Right forelimb (tissue), 1 donor: ENCODE measurements at places on chromosomes 5 and 9.

DNA sequence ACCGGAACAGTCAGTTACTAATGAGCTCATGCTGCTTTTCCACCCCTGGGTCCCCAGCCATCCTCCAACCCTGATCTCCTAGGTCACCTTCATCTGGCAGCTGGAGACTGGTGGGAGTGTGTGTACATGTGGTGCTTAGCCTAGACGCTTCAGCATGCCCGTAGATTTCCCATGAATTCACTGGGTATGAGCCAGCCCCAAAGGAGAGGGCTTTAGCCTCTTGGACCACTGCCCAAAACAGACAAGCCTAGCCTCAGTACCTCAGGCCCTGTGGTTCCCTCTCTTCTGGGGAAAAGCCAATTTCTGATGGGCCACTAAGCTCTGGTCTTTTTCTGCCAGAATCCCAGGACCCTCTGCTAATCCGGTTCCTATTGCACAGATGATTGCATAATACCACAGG is 48.0 kb upstream of the ASTN2 start:
- peak; percentile 54 for DNase-seq

DNA sequence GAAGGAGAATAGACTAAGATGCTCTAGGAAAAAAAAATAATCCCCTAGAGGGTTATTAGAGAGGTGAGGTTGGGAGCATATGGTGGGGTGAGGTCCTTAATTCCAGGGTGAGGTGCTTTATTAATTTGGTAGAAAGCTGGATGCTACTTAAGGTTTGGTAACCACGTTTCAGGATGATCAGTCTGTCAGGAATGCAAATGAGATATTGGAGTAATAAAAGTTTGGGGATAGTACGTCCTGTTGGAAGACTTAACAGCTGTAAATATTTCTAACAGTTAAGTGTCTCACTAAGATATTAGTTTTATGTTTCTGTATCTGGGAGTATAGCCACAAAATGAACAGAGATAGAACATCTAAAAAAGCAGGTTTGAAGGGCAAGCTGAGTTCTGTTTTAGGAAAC is 578.9 kb downstream of the CETN3 start:
- no peak for DNase-seq

DNA sequence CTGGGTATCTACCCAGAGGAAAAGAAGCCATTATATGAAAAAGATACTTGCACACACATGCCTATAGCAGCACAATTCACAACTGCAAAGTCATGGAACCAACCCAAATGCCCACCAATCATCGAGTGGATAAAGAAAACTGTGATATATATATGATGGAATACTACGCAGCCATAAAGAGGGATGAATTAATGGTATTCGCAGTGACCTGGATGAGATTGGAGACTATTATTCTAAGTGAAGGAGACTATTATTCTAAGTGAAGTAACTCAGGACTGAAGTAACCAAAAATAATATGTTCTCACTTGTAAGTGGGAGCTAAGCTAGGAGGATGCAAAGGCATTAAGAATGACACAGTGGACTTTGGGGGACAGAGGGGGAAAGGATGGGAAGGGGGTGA is 30.0 kb upstream of the GABBR2 start:
- no peak for DNase-seq

DNA sequence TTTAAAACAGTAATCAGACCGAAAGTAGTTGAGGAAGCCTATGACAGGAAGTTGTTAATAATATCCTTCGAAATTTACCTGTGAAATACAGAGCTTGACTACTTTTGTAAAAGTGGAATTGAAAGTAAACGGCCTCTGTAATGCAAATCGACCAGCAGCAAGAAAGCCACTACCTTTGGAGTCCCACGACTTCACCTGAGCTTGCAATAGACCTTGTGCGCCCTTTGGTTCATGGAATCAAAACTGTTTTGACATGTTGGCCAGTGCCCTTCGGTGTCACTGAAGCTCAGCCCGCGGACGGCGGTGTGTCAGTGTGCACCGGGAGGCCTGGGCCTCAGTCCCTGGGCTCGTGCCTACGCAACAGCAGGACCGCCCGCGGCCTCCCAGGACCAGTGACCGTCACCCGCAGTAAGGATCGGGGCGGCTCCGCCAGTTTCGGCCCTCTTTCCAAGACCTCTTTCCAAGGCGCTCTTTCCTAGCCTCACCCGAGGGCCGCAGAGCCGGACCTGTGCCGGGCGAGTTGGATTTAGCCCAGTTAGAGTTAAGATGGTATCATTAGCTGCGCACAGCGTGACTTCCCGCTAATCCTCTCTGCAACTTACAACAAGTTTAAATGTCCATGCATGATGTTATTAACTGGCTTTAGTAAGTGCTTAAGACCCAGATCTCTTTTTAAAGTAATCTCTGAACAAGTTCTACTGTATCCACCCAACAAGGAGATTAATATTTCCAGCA is 223.3 kb downstream of the MEF2C start:
- DNase-seq = no peak

DNA sequence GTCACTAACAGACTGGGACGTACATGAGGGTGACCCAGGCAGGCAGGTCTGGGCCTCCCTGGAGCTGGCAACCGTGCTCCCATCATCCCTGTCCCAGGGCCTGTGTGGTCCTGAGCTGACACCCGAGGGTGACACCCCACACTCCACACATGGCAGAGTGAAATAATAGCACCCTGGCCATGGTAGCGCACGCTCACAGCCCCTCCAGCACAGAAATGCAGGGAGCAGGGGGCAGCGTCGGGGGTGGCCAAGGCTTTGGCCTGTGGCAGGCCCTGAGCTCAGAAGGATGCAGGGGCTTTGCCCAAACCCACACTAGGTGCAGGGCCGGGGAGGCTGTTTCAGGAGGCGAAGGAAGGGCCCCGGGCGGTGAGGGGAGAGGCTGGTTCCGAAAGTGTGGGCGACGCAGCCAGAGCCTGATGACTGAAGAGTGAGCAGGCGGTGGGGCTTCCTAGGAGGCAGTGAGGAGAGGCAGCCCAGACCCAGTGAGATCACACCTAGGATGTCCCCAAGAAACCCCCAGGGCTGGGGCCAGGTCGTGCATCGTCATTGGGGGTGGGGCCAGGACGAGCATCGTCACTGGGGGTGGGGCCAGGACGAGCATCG is 12.9 kb downstream of the OR2V2 start:
- DNase-seq = no peak

GRCh38 chr9:23567516-23568165 is 258.4 kb downstream of the ELAVL2 start:
- no peak for DNase-seq

GRCh38 chr9:3856592-3856991 is 330.8 kb upstream of the RFX3 start:
- DNase-seq = no peak

- DNase-seq = no peak
These were observed 49.4 kb downstream of the TARS1 start for GRCh38 chr5:33490071-33490665.

DNA sequence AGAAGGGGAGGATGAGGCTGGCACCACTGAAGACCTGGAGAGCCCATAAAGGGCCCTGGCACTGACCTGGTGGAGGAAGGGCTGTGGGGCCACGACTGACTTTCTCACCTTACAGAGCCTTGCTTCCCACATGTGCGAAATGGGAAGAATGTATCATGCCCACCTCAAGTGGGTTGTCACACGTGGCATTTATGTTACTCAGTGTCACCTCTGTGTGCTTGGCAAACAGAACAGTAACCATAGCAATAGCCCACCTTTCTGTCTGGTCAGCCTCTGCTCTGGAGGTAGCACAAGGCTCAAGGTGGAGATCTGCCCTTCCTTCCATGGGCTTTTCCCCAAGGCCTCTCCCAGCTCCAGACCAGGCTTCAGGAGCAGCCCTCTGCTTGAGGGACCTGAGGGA is 16.7 kb downstream of the TCF7 start:
- no peak for DNase-seq

DNA sequence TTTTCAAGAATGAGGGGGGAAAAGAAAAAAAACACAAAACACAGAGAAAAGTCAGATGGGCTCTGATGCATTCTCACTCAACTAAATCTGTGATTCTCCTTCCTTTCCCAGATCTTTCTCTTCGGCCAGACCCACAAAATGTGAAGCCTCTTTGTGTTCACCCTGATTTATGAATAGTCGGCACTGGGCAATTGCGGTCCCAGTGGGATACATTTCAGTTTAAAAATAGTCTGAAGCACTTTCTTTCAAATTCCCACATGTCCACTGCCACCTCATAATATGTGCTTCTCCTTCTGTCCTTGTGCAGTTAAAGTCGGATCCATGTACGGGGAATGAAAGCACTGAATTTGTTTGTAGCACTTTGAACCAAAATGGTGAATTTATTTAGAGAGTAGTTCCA is 995.4 kb upstream of the WWC1 start:
- no peak for DNase-seq

DNA sequence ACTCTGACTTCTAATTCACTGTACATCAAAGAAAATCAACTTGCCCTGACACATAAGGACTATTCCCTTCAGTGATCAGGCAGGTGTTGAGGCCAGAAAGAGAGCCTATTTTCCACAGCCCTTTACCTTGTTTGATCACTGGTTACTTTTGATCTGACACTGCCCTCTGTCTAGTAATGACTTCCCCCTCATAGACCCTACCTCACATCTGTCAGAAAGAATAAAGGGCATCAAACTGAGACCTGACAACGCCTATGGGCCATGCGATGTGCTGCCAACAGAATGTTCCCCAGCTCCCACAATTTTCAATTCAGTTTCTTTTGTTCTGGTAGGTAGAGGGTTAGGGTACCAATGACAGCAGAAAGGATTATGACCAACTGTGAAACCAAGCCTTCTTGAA is 47.7 kb downstream of the FBXL17 start:
- DNase-seq = no peak

GRCh38 chr5:59341155-59341554 is 552.4 kb downstream of the PDE4D start:
- no peak for DNase-seq

DNA sequence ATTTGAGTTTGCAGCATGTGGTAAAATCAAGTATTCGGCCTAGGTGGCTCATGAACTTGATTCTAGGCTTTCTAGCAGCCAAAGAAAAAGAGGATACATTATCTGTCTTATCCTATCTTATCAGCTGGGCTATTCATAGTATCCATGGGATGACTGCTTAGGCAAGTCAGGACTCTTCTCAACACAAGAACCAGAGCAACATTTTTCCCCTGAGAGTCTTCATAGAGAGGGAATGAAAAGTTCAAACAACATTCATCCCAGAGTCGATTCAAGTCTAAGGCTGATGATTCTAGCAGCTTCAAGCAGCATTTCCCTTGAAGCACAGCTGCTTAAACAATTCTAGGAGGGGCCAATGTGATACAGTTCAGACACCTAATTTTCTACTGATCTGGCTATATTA is 3.0 kb downstream of the S100Z start:
- DNase-seq = no peak

DNA sequence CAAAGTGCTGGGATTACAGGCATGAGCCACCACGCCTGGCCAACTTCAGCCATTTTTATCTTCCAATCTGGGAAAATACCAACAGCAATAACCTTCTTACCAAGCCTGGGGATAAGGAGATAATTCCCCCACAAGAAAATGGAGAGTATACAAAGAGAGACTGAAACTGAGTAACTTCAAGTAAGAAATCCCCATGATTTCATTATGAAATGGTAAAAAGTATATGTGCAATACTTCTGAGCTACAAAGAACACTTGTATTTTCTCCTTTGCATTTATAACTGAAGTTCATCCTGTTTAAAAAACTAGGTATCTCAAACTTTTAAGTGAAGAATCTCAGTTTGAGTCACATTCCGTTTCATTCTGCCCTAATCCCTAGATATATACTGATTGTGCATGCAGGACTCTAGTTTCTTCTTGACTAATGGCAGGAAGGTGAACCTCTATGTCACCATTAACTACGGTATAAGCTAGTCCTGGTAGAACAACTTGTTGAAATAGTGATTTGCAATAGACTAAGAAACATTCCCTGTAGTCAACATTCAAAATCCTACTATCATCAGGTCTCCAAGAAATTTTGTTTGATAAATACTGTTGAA is 2071.4 kb downstream of the MAT2B start:
- DNase-seq = no peak

- no peak for DNase-seq
These were observed 284.5 kb downstream of the DEPDC1B start for GRCh38 chr5:60415443-60415842.

- no peak for DNase-seq
These were observed 36.3 kb upstream of the DMRT1 start for GRCh38 chr9:805151-805550.

GRCh38 chr5:174737330-174737729 is 12.9 kb downstream of the MSX2 start:
- no peak for DNase-seq
